ENCODE measurements at places on chromosomes 12 and 14.
A peak's percentile ranks its signal among the peaks of the same experiment; 100 is the strongest.

- DNase-seq: no peak
Observed at GRCh38 chr12:22360774-22361173, 26.3 kb upstream of the ST8SIA1 start.

DNA sequence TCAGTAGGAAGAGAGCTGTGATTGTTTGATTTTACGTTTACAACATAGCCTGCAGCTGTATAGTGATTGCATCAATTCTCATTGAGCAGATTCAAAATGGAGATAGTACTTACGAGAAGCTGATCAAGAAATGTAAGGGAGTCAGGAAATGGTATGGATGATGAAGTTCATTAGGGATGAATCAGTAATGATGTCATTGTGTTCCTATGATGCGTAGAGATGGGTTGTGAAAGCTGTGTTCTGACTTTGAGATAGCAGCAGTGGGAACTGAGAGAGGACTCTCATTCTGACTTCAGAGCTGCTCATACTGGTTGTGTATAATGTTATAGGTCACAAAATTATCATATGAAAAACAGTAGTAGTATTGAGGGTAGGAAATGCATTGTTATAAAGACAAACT is 44.0 kb downstream of the TTLL5 start:
- DNase-seq: no peak

DNA sequence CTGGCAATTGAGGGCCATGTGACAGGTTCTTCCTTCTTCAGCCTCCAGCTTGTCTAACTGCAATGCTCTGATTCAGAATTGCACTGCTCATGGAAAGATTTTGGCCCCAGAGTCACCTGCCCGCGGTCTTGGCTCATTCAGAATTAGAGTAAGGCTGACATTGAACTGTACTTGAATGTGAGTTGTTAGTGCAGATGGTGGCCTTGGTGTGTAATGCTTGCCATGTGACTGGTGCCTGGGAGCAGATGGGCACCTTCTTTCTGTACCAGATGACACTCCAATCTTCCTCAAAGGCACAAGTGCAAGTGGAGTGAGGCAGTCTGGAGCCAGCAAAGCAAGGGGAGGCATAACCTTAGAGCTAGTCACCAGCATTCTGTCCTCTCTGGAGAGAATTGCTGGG is 36.5 kb upstream of the ANO4 start:
- no peak for DNase-seq

DNA sequence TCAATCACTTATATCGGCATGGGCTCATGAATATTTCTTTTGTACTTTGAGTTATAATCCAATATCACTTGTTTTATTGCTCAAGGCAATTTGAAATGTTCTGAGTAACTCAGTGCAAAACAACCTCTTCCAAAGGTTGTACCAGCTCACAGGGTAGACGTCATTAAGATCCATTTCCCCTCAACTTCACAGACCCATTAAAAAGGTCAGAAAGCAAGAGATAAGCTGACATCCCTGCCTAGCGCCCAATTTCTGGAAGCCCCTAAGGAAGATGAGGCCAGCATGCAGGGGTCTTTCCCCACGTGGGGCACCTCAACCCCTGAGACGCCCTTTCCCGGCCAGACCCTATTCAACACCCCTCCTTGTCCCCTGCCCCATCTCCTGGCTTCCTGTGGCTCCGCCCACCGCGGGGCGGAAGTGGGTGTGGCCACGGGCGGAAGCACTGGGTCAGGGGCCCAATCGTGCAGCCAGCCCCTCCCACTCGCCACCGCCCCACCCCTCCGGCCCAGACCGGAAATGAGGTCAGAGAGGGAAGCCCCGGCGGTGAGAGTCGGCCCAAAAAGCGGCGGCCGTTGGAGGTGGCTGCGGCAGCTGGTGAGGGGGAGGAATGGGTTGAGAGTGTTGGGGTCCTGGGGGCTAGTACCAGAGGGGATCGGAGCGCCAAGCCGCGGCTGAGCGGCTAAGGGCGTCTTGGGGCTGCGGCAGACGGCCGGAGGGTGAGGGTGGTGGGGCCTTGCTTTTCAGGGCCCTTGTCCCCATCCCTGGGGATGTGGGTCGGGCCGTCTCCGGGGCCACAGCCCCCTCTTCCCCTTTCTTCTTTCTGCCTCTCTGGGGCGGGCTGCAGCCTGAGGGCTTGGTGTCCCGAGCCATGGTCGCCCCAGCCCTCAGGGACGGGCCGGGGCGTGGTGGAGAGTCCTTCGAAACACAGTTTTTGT is at the start of gene GPATCH2L:
Gene GPATCH2L, plus strand, starts transcription at position 525 of the 935 bp plus-strand sequence. CDS start 2,442 bp downstream, outside the sequence.
- peak; percentile 97 for DNase-seq

DNA sequence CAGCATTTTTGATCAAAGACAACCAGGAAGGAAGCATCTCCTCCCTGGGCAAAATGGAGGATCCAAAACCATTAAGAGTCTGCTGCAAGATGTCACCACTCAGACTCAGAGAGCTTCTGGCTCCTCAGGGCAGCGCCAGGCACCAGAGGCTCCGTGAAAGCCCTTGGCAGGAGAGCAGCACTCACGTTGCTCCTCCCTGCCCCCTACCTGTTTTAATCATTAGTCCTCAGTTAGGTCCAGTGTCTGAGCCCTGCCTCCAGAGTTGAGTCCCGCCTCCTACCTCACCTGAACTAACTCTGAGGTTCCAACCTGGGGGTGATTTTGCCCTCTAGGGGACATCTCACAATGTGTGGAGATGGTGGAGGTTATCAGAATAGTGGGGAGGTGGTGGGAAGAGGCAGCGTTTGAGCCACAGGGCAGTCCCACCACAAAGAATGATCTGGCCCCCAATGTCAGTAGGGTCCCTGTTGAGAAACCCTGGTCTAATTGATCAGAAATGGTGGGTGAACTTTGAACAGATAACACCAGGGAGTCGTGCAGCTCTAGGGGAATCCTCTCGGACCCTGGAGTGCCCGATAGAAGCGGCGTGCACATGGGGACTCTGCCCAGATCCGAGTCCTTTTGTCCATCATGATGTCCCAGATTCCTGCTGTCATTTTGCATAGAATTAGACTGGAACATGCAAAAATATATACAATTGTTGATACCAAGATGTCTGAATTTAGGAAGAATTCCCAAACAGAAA is 156.7 kb upstream of the DIO3 start:
- no peak for DNase-seq

DNA sequence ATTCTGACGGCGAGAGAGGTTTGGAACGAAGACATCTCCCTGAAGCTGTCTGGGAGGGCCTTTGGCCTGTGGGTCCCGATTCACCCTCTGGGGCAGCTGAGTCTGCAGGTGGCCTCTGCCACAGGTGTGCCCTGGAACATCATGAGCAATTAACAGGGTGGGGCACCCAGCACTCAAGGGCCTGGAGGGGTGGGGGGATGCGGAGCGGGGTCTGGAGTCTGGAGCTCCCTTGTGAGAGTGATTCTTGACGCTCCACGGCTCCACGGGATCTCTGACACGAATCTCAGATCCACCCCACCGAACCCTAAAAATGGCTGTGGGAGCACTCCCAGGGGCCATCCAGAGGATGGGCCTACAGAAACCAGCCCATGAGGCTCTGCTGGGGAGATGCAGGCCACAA is 8.3 kb downstream of the ITPK1 start:
- no peak for DNase-seq

- DNase-seq: no peak
Observed at GRCh38 chr14:104700225-104700651, 10.8 kb downstream of the INF2 start.

DNA sequence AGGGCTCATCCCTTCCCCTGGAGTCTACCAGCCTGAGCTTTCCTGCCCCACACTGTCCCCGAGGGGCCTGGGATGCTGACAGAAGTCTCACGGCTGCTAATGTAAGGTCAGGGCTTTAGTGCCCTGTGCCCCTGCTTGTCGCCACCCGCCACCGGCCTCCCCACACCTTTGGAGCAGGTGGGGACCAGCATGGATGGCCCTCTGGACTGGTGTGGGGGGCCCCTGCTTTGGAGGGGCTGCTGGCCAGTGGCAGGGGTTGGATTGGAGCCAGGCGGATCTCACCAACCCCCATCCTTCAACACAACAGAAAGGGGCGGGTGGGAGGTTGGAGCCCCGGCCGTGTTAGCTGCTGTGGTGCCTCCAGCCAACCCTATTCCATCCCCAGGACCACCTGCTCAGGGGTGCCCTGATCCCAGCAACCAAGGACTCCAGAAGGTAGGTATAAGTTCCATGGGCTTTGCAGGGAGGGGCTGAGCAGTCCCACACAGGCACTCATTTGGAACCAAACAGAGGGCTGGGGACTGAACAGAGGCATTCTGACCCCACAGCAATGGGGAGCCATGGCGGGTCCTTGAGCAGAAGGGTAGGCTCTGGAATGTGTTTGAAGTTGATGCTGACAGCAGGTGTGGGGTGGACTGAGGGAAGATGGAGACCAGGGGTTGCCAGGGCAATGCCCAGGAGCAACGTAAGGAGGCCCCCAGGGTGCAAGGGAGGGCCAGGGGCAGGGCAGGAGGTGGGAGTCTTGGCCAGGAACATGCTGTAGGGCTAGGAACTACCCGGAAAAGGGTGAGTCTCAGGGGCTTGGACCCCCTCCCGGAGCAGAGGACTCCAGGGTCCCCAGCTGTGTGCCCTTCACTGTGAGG is 145.1 kb upstream of the C14orf180 start:
- DNase-seq: no peak

DNA sequence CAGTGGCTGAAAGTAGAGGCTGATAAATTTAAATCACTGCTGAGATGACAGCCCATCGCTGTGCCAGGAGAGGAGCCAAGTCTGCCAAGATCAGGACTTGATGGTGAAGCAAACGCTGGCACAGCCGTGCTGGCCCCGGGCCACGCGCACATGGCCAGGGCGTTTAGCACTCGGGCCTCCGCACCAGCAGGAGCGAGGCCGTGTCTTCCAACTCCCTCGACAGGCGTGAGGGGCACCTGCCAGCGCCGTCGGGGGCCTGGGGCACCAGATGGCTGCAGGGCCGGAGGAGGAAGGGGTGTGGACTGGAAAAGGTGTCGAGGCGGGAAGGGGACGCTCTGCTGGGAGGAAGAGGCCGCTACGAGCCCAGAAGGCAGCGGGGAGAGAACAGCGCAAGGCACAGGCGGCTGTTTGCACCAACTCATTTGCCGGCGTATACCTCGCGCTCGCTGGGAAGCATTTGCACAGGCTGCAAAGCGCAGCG is 29.5 kb downstream of the RIMBP2 start:
- no peak for DNase-seq

GRCh38 chr12:5945071-5946008 is at the start of gene ANO2:
Gene ANO2, minus strand, starts transcription at chr12:5945259. Its CDS starts 42 bp downstream, at chr12:5945217.
- no peak for DNase-seq

DNA sequence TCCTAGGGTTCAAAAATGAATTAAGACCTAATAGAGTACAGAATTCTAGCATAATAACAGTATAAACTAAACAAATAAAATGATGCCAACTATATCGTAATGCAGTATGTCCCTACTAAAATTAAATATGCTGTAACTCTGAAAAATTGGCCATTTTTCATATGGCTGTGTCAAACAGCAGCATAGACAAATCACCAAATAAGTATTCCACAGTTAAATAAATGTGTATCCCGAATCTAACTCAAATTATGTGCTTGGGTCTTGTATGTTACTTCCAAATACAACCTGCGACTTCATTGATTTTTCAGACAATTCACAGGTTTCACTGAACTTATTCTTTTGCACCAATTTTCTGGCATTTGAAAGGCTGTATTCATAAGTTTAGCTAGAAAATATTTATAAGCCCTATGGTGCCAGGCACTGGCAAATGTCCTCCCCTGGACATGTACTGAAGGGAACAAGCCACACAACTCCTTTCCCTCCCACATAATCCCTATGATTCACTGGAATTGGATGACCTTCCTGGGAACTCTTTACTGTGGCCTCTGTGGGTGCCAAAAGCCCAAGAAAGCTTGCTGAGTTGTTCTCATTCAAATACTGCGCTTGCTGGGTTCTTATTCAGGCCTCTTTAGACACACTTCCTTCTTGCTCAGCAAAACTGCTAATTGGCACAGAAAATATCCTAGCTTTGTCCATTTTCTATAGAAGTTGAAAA is 108.8 kb downstream of the KITLG start:
- no peak for DNase-seq

GRCh38 chr12:66550626-66551025 is 128.2 kb downstream of the GRIP1 start:
- no peak for DNase-seq

DNA sequence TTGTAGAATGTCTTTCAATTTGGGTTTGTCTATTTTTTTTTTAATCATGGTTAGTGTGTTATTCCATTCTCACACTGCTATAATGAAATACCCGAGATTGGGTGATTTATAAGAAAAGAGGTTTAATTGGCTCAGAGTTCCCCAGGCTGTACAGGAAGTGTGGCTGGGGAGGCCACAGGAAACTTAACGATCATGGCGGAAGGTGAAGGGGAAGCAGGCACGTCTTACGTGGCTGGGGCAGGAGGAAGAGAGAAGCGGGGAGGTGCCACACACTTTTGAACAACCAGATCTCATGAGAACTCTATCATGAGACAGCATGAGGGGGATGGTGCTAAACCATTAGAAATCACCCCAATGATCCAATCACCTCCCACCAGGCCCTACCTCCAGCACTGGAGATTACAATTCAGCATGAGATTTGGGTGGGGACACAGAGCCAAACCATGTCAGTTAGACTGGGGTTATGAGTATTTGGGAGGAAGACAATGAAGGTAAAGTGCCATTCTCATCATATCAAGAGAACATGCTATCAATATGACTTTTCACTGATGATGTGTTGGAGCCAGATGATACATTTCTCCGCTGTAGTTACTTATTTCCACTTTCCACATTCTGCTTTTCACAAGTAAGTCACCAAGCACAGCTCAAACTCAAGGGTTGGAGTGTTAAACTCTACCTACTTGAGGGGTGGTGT is 45.8 kb downstream of the AP5M1 start:
- no peak for DNase-seq
